ENCODE measurements at places on chromosomes 1 and 21. TPM values are rescaled to one million over a fixed set of nuclear protein-coding genes. Genes with fewer than 3 reads are reported as not detected.

The PPT1 gene
- total RNA-seq, result 29.0 TPM

The CTPS1 gene
- total RNA-seq, result 38.2 TPM

The AQP10 gene
- not detected for total RNA-seq

The SCAF4 gene
- 10.6 TPM for total RNA-seq

The ADGRL4 gene
- 10.9 TPM for total RNA-seq

The SH2D1B gene
- not detected for total RNA-seq

The HSD3B2 gene
- not detected for total RNA-seq

The ANKRD34A gene
- not detected for total RNA-seq

The DYNLT5 gene
- total RNA-seq, result not detected

The ACKR1 gene
- total RNA-seq, result not detected

The MAN1A2 gene
- 44.1 TPM for total RNA-seq

The LORICRIN gene
- not detected for total RNA-seq

The UTP25 gene
- 6.8 TPM for total RNA-seq

The CRNN gene
- total RNA-seq, result not detected

The AGT gene
- total RNA-seq, result 1.2 TPM

The RGS16 gene
- under 0.01 TPM for total RNA-seq

The WDR64 gene
- not detected for total RNA-seq

The RGSL1 gene
- 0.15 TPM for total RNA-seq

The F3 gene
- 118 TPM for total RNA-seq

The RRP1 gene
- total RNA-seq, result 26.4 TPM

The RNF223 gene
- not detected for total RNA-seq

The CCDC27 gene
- not detected for total RNA-seq

The IVL gene
- 2.4 TPM for total RNA-seq

The DEPDC1 gene
- 0.85 TPM for total RNA-seq

The VANGL1 gene
- 14.7 TPM for total RNA-seq

The SELENBP1 gene
- 26.8 TPM for total RNA-seq

The DNAH14 gene
- total RNA-seq, result 41.3 TPM

The ITGB2 gene
- 8.8 TPM for total RNA-seq

The KCNE1 gene
- total RNA-seq, result not detected

The LHX8 gene
- total RNA-seq, result not detected

The TTC13 gene
- 12.2 TPM for total RNA-seq

The KRTAP12-2 gene
- not detected for total RNA-seq

The CD48 gene
- total RNA-seq, result not detected

The DUSP23 gene
- total RNA-seq, result 34.0 TPM

The MIXL1 gene
- not detected for total RNA-seq

The TMEM240 gene
- total RNA-seq, result 0.35 TPM

The MPZ gene
- total RNA-seq, result 1.4 TPM

The KRTAP10-6 gene
- total RNA-seq, result not detected

The CHI3L1 gene
- 0.69 TPM for total RNA-seq

The OLFM3 gene
- not detected for total RNA-seq

The FOXO6 gene
- total RNA-seq, result not detected

The HLX gene
- total RNA-seq, result 0.35 TPM

The ITLN2 gene
- total RNA-seq, result not detected

The RLF gene
- 40.9 TPM for total RNA-seq

The NTRK1 gene
- not detected for total RNA-seq

The CPLANE2 gene
- total RNA-seq, result 10.8 TPM

The DENND2D gene
- 33.4 TPM for total RNA-seq

The MTX1 gene
- 36.8 TPM for total RNA-seq

The TRIM45 gene
- 1.2 TPM for total RNA-seq

The TACSTD2 gene
- 129 TPM for total RNA-seq

The DNAJC6 gene
- 39.9 TPM for total RNA-seq

The ENAH gene
- total RNA-seq, result 205 TPM

The TTC39A gene
- total RNA-seq, result 79.0 TPM

The SERBP1 gene
- 150 TPM for total RNA-seq

Data from renal cortical epithelial cell (primary cell).